Iris pigment epithelial cell (primary cell): ENCODE measurements at places on chromosomes 12 and 14.

GRCh38 chr14:79791055-79791732, 420.1 kb downstream of the DIO2 start:
- no peak for DNase-seq

DNA sequence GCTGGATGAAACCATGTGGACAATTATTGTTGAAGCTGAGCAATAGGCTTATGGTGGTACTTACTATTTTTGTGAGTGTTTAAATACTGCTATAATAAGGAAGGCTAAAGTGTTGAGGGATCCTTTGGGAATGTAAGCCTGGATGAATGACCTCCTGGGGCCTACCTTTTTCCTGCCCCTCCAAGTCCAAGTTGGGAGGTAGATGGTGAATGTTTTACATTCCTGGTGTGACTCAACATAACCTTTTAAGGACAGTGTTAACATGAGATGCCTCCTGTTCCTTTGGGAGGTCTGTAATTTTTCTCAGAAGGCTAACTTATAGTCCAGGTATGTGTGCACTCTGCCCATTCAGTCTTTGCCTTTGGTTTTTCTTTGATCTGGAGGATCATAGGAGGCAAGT, 315.9 kb downstream of the NRXN3 start:
- no peak for DNase-seq

GRCh38 chr12:42282294-42282693, 43.6 kb downstream of the ZCRB1 start:
- DNase-seq, result no peak

GRCh38 chr14:38989922-38990546, 113.0 kb downstream of the SEC23A start:
- peak; percentile 18 for DNase-seq

DNA sequence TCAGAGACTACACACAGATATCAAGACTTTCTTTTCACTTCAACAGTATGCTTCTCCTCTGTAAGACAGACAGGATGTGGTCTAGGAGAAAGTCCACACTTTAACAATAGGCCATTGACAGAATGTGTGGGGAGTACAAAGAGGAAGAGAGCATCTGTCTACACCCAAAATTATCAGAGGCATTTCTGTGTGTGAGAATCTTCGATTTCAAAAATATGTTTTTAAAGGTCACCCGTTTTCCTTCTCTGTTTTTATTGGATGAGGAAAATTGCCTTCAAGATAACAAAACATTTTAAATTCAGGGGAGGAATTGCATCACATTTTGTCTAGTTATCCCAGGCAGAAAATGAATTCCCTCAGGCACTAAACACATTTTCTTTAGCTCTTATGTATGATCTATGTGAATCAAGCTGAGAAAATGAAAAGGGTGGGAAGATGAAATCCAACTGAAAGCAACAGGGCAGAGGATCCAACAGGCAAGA, 16.4 kb downstream of the NAV3 start:
- peak; percentile 55 for DNase-seq

DNA sequence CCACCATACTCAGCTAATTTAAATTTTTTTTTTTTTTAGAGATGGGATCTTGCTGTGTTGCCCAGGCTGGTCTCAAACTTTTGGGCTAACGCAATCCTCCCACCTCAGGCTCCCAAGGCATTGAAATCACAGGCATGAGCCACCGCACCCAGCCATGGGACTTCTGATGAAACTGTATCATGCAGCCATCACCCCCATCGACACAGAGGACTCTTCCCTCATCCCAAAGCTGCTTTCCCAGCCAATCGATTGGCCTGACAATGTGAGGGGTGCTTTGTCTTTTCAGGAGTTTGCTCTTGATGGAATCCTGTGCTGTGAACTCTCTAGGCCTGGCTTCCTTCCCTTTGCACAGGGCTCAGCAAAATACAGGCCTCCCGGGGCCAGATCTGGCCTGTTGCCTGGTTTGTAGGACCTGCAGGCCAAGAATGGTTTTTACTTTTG, 59.6 kb upstream of the NCOR2 start:
- peak; percentile 77 for DNase-seq

DNA sequence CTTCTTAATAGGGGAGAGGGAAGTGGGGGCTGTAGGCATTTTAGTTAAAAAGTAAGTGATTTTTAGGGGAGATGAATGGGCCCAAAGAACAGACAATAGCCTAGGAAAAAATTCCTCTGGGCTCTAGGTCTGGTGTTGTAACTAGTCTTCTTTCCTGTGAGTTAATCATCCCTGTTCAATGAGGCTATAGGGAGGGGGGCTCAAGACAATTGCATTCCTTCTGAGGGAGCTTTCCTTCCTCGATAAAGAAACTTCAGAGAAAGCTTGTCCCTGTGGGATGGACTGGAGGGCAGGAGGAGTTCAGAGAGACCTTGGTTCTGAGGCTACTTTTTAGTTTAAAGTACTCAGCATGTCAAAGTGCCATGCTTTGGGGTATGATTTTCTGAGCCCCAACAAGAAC, 127.2 kb downstream of the BBS10 start:
- no peak for DNase-seq

DNA sequence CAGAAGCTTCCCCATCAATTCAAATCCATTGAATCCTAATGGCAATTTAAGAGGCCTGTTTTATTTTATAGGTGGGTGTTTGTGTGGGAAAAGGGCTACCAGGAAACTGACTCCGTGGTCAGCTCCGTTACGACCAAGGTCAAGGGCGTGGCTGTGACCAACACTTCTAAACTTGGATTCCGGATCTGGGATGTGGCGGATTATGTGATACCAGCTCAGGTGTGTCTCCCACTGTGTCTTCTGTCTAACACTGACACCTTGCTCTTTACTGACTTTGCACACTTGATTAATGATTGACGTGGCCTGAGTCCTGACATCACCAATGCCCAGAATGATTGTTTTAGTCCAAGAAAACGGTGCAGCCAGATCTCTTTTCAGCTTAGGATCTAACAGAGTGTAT, 7.1 kb downstream of the P2RX4 start:
- DNase-seq, result no peak

DNA sequence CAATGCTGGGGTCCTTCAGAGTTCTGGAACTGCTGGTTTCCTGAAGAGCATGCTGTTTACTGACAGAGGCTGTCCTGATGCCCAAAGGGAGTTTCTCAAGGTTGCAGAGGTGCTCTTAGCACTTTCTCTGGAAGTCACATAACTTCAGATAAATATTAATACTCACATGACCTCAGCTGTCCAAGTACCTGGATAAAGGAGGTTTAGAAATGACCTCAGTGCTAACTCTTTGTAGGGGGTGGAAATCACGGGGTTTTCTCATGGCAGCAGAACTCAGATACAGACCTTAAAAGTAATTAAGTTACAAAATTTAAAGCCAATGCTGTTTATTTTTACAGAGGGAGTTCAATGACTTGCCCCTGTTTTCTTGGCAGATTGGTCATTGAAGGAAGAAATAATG, 225.9 kb downstream of the MSRB3 start:
- DNase-seq, result no peak

- DNase-seq, result no peak
These were observed 32.5 kb upstream of the NUAK1 start for GRCh38 chr12:106171117-106171750.

DNA sequence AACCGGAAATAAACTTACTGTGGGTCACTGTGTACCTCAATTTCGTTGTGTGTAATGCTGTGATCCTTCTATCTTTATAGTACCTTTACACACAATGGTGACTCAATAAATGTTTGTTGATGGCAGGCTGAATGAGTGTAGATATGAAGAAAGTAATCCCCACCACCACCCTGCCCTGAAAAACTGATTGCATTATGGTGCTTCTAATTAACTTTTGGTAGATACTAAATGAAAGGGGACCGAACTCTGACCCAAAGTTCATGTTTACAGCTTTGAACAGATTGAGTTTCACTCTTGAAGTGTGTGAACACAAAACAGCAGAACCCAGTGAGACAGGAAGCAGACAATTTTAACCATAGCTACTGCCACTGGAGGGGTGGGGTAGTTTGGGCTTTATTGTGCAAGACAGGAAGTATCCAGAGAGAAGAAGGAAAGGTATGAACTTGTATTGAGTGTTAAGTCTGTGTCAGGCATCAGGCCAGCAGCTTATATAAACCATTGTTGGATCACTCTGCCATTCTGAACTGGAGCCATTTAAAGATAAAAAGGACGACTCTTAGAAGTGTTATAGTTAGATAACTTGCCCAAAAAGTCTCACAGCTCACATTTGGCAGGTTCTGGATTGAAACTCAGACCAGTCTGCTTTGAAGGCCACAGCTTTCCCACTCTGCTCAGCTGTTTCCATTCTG, 197.0 kb upstream of the AMIGO2 start:
- DNase-seq, result peak; percentile 87

DNA sequence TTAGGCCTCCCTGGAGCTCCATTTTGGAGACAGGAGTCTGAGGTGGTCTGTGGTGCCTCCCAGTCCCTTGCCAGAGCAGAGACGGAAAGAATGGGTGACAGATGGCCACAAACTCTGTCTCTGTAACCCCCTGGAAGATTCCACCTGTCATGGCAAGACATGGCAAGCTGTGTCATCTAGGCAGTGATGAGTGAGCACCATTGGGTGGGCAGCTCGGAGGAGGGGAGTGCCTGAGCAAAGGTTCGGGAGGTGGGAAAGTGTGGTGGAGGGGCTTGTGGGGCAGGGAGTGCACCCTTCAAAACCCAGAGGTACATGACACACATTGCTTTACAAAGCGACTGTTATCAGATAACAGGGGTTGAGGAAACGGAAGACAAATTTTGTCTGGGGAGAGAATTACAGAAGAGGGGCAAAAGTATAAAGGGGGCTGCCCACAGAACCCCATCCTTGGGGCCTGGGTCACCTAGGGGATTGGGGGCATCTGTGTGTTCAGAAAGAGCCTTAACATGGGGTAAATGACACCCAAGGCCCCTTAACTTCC, 3.5 kb downstream of the RIN3 start:
- DNase-seq, result no peak
